ENCODE measurements at places on chromosomes 2 and 18.

DNA sequence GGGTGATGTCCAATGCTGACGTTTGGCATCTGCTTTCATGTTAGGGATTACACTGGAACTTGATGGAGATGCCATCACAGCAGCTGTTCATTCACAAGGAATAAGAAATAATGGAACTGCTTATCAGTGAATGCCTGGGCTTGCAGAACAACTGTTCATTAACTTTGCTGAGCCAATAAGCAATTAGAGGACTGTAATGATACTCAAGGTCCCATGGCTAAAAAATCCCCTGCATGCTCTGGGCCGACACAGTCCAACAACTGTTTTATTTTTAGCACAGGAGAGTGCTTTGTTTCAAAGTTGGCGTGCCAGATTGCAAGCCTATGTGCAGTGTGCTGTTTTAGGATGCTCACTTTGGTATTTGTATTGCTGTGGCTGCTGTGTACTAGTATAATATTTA, 408.0 kb upstream of the RGPD4 start:
- no peak overlapping the region for H3K4me3 ChIP-seq
- H3K4me1 ChIP-seq = no peaks in the 10 kb centered on the region
- H3K36me3 ChIP-seq = no peaks in the 10 kb centered on the region
- H3K27me3 ChIP-seq = no peaks in the 10 kb centered on the region
- no peak for DNase-seq

DNA sequence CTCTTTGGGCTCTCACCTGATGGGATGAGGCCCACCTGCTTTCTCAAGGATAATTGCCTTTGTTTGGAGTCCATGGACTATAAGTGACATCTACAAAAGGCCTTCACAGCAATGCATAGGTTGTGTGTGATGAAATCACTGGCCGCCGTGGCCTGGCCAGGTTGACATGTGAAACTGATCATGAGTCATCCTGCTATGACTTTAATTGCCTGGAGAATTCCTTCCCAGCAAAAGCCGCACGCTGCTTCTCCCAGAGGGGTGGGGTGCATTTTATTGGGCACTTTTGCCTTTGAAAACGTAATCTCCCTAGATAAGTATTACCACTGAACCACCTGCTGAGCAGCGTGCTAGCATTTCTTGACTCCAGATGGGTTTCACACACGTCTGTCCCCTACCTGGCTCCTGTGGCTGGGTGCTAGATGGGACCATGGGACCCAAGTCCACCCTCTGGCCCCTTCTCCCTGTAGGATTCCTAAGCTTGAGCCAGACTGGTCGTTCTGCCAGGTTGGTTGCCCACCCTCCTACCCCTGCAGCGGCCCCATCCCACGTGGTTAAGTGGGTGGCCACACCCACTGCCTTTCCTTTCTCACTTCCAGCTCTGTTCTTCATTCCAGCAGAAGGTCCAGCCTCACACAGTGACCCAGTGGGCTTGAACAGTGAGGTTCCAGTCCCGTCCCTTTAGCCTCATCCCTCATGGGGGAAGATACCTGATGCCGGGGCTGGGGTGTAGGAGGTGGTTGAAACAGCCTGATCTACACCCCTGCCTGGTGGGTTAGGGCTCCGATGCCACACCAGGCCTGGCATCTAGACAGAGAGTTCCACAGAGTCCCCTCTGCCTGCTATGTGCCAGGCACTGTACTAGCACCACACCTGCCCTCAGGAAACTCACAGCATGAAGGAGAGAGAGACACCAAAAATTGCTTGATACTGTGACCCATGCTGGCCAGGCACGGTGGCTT, 89.6 kb downstream of the GBX2 start:
- no peaks in the 10 kb centered on the region for H3K36me3 ChIP-seq

DNA sequence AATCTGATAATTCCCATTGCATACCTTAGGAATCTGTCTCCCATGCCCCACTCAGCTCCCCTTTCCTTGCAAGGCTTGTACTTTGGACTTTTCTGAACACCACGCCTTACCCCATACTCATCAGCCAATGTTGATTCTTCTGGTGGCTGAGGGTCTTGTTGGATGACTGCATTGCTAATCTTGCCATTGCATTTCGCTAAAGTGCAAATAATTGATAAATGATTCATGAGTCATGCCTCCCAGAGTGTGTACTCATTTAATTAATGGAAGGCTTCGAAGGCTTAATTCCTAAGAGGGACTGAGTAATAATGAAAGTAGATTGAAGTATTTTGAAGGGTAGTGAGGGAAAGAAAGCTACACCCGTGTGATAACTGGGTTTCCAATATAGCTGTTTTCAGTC, 28.0 kb upstream of the PPP1R1C start:
- no peak overlapping the region for H3K4me3 ChIP-seq
- no peak for DNase-seq
- no peak overlapping the region for H3K27ac ChIP-seq

GRCh38 chr2:223084873-223085272, 32.9 kb downstream of the KCNE4 start:
- H3K27ac ChIP-seq = no peak overlapping the region
- H3K4me1 ChIP-seq = no peaks in the 10 kb centered on the region
- H3K36me3 ChIP-seq = no peaks in the 10 kb centered on the region
- DNase-seq = no peak
- H3K4me3 ChIP-seq = no peak overlapping the region

DNA sequence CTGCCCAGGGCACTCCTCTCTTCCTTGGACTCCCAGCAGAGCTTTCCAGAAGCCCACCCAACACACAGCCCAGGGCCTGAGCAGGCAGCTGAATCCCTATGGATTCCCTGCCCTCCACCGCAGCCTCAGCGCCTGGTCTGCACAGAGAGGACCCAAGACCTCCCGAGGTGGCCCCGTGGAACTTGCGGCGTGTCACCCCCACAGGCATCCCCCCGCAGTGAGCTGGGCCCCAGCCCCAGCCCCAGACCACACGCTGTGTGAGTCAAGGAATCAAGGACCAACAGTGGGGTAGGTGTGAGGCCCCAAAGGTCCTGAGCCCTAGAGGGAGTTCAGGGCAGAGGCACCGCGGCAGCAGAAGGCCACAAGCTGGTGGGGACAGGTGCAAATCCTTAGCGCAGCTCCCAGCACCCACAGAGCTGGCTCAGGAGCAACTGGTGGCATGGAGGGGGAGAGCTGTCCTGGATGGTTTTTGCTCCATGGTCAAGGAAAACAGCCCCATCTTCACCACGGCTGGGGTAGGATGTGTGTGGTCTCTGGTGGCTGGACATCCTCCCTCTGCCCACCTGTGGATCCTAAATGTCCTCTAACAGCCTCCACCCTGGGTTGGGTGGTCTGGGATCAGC, 8.5 kb downstream of the HS6ST1 start:
- H3K27ac ChIP-seq = no peak overlapping the region
- peak; percentile 68 for DNase-seq
- no peaks in the 10 kb centered on the region for H3K36me3 ChIP-seq
- peaks cover 13% of the 10 kb centered on the region for H3K4me1 ChIP-seq
- H3K4me3 ChIP-seq = no peak overlapping the region

DNA sequence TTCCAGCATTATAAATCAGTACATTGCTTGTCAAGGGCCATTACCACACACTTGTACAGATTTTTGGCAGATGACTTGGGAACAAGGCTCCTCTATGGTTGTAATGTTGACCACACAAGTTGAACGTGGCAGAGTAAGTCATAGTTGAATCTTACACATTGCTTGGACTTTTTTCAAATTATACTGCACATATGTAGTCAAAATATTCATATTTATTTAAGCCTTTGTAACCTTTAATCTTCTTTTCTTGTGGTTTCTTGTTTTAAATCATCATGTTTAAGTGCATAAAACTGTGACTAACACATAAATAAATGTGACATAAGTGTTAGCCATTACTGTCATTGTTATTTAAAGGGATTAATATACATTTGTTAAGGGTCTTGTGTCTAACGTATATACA, 52.1 kb upstream of the EPB41L5 start:
- H3K27ac ChIP-seq = no peak overlapping the region
- DNase-seq = no peak
- H3K36me3 ChIP-seq = peaks cover 46% of the 10 kb centered on the region
- no peaks in the 10 kb centered on the region for H3K27me3 ChIP-seq
- no peak overlapping the region for H3K4me3 ChIP-seq

- no peaks in the 10 kb centered on the region for H3K27me3 ChIP-seq
- DNase-seq = no peak
- no peaks in the 10 kb centered on the region for H3K36me3 ChIP-seq
- H3K27ac ChIP-seq = no peak overlapping the region
- no peak overlapping the region for H3K4me3 ChIP-seq
- no peaks in the 10 kb centered on the region for H3K4me1 ChIP-seq
Observed at GRCh38 chr2:234847639-234848038, 104.2 kb upstream of the SH3BP4 start.

DNA sequence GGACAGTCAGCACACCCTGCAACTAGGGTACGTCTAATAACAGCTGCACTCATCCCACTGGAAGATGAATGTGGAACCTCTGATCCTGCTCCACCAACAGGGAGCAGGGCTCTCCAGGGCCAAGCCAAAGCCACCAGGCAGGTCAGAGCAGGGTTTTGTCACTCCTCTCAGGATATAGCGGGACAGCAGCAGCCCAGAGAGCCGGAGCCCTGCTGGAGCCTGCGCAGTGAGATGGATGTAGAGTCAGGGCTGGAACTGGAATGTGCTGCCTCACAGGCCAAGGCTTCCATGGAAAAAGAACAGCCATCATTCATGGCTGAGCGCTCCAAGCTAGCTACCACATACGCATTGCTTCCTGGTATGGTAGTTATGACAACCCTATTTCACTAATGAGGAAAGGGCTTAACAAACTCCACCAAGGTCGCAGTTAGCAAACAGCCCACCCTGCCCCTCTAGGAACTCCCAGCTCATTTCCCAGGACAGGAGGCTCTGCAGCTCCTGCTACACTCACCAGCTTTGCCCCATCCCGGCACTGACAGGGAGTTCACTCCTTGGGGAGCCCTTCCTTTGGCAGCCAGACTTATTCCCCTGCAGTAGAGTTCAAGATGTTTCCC, 85.2 kb downstream of the HS1BP3 start:
- no peaks in the 10 kb centered on the region for H3K27me3 ChIP-seq
- H3K4me3 ChIP-seq = no peak overlapping the region

DNA sequence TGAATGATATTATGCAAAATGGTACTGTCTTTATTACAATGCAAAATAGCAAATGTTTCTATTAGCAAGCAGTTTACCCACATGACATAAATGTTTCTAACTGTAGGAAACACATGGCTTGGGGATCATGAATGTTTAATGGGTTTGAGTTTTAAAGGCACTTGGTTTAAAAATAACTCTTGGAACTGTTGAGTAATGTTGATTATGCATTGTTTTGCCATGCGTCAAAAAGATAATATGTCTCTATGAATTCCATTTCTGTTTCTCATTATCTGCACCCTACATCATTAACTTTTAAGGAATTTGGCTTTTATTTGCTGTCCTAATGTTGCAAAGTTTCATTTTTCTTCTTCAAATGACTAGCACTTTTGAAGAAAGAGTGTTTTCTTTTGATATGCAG, 1355.5 kb downstream of the SUCLG1 start:
- H3K36me3 ChIP-seq = no peaks in the 10 kb centered on the region
- H3K4me1 ChIP-seq = no peaks in the 10 kb centered on the region
- no peaks in the 10 kb centered on the region for H3K27me3 ChIP-seq

Measured in left lung (tissue), 14 donors.